Mesothelial cell of epicardium (in vitro differentiated cells): ENCODE measurements at places on chromosomes 3 and 15.

DNA sequence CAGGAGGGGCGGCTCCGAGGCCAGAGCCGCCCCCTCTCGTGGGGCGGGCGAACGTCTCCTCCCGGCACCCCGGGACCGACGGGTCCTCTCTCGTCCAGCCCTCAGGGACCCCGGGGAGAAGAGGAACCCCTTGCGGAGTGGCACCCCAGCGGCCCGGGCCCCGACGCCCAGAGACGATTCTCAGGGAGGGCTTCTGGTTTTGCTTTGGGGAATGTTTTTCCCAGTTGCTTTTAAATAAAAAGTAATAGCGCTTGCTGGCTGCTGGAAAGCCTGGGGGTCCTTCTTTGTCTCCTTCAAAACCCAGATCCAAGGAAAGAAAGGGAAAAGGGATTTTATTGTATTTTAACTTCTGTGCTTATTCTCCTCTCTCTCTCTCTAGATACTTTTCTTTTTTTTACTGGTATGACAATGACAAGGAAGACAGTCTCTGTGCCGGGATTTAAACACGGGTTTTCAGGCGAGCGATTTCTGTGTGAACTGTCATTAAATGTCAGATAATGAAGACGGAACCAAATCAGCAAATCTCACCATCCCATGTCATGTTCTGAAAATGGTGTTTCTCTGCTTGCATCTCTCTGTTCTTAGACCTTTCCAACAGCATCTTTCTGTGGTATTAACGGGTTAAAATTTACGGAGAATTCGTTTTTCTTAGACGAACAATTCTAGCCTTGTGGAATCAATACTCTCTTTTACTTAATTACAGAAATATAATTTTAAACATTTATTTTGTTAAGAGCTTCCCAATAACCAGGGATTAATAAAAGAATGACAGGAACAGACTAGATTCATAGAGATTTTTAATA lies 530 bp upstream of the PCOLCE2 start:
- DNase-seq: no peak
- H3K27me3 ChIP-seq: peaks cover 28% of the 10 kb centered on the region
- H3K4me3 ChIP-seq: peak overlapping the region; percentile 74
- H3K36me3 ChIP-seq: no peaks in the 10 kb centered on the region

GRCh38 chr15:80605591-80606150 lies 89.4 kb upstream of the ABHD17C start:
- no peak overlapping the region for H3K27ac ChIP-seq
- H3K36me3 ChIP-seq: no peaks in the 10 kb centered on the region
- no peak overlapping the region for H3K4me3 ChIP-seq
- DNase-seq: no peak
- peaks cover 21% of the 10 kb centered on the region for H3K4me1 ChIP-seq

GRCh38 chr3:24670871-24671270 lies 176.2 kb upstream of the THRB start:
- H3K27ac ChIP-seq: no peak overlapping the region
- H3K27me3 ChIP-seq: no peaks in the 10 kb centered on the region
- H3K4me3 ChIP-seq: no peak overlapping the region
- H3K4me1 ChIP-seq: peaks cover 5% of the 10 kb centered on the region
- H3K36me3 ChIP-seq: no peaks in the 10 kb centered on the region

DNA sequence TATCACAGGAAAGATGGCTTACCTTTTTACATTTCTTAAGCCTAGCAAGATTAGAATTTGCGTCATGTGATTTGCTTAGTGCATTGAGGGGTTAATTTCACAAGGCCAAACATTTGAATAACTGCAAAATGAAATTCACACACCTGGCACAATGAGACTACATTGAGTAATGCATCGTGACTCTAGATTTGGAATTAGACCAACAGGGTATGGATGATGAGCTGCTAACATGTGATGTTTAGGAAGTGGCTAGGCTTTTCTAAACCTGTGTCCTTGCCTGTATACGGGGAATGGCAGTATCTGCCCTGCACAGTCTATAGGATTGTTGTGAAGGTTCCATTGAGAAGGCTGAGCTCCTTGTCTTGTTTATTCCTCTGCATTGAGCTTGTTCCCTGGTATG lies 160.1 kb downstream of the MFSD1 start:
- H3K27me3 ChIP-seq: peaks cover 8% of the 10 kb centered on the region
- no peak overlapping the region for H3K27ac ChIP-seq
- H3K4me1 ChIP-seq: no peaks in the 10 kb centered on the region

GRCh38 chr3:40858364-40859115 lies 333.8 kb downstream of the ZNF621 start:
- H3K36me3 ChIP-seq: no peaks in the 10 kb centered on the region
- H3K27me3 ChIP-seq: no peaks in the 10 kb centered on the region
- H3K4me1 ChIP-seq: no peaks in the 10 kb centered on the region
- H3K4me3 ChIP-seq: no peak overlapping the region

DNA sequence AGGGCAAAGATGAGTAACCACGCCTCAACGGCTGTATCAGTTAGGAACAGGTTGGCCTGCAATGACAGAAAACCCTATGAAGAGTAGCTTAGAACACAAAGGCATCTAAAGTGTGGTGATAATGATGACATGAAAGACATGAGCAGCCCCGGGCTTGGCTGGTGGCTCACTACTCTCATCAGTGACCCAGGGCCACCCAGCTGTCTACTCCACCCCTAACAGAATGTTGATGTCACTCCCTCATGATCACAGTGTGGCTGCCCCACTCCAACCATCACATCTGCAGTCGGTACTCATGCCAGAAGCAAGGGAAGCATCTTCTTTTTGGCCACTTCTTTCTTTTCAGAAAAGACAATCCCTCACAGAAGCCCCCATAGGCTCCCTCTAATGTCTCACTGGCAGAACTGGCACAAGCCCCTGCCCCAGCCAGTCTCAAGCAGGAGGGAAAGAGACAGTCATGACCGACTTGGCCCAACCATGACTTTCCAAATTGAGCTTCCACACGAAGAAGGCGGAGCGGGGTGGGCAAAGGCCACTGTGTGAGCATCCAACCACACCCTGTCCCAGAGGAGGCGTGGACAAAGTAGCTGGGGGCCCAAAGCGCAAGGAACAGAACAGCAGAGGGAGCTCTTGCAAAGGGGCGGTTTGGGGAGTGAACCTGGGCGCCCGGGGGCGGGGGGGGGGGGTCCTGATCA lies 72.0 kb upstream of the IQSEC1 start:
- H3K27ac ChIP-seq: no peak overlapping the region
- peaks cover 30% of the 10 kb centered on the region for H3K27me3 ChIP-seq
- H3K4me1 ChIP-seq: no peaks in the 10 kb centered on the region
- DNase-seq: no peak

DNA sequence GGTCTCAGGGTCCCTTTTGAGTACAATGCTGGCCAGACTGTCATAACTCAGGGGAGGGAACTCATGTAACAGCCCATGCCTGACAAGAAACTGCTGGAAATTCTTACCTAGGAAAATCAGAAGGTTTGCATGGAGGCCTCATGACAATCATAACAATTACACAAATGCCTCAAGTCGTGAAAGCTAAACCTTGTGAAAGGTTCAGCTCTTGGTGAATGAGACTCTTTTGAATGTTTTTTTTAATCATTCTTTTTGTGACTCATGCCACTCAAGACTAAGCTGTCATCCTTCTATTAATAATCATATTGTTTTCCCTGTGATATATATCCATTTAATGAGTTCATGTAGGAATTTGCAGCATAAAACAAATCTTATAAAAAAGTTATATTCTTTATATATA lies 61.4 kb upstream of the LEKR1 start:
- H3K36me3 ChIP-seq: no peaks in the 10 kb centered on the region
- DNase-seq: no peak
- H3K4me1 ChIP-seq: peaks cover 19% of the 10 kb centered on the region
- H3K27me3 ChIP-seq: no peaks in the 10 kb centered on the region
- H3K4me3 ChIP-seq: no peak overlapping the region
- H3K27ac ChIP-seq: no peak overlapping the region

- no peaks in the 10 kb centered on the region for H3K27me3 ChIP-seq
- H3K36me3 ChIP-seq: peaks cover 4% of the 10 kb centered on the region
- H3K4me3 ChIP-seq: no peak overlapping the region
- H3K4me1 ChIP-seq: peaks cover 31% of the 10 kb centered on the region
- peak overlapping the region; percentile 53 for H3K27ac ChIP-seq
- DNase-seq: no peak
Observed at GRCh38 chr15:95016511-95017229, 785.3 kb downstream of the MCTP2 start.

DNA sequence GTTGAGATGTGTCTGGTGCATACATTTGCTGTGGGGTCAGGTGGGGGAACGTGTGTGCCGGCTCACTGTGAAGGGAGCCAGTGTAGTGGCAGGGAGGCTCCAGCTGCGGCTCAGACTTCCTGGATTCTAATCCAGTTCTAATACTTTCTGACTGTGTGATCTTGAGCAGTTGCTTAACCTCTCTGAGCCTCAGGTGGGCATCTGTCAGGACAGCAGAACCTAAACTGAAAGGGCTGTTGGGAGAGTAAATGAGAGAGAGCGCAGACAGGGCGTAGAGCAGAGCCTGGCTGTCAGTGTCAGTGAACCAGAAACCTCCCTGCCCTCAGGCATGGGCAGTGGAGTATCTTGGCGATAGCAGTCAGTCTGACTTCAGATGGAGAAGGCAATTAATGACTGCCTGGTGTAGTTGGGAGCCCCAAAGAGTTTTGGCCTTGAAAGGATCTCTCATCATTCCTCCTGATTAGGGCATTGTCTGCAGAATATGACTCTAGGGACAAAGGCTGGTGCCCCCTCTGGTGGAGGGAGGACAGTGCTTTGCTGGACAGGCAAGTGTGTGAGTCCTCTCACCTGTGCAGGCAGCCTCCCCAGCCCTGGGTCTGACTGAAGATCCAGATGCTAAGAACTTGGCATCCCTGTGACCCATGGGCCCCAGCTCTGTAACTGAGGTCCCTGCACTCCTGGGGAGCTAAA lies 9.6 kb downstream of the KBTBD13 start:
- H3K4me1 ChIP-seq: peaks cover 63% of the 10 kb centered on the region
- H3K36me3 ChIP-seq: no peaks in the 10 kb centered on the region
- H3K4me3 ChIP-seq: no peak overlapping the region

GRCh38 chr15:37122703-37123102 lies 22.4 kb upstream of the MEIS2 start:
- DNase-seq: no peak
- peak overlapping the region; percentile 83 for H3K27ac ChIP-seq
- peaks cover 12% of the 10 kb centered on the region for H3K36me3 ChIP-seq
- H3K4me1 ChIP-seq: peaks cover 54% of the 10 kb centered on the region

- H3K27me3 ChIP-seq: no peaks in the 10 kb centered on the region
- H3K36me3 ChIP-seq: peaks cover 3% of the 10 kb centered on the region
- H3K27ac ChIP-seq: no peak overlapping the region
- peaks cover 11% of the 10 kb centered on the region for H3K4me1 ChIP-seq
Observed at GRCh38 chr3:60953351-60953750, 297.9 kb downstream of the FHIT start.

GRCh38 chr15:25937796-25938195 lies 74.7 kb upstream of the ATP10A start:
- H3K27me3 ChIP-seq: peaks cover 3% of the 10 kb centered on the region
- no peak overlapping the region for H3K4me3 ChIP-seq
- DNase-seq: no peak
- peaks cover 15% of the 10 kb centered on the region for H3K4me1 ChIP-seq

DNA sequence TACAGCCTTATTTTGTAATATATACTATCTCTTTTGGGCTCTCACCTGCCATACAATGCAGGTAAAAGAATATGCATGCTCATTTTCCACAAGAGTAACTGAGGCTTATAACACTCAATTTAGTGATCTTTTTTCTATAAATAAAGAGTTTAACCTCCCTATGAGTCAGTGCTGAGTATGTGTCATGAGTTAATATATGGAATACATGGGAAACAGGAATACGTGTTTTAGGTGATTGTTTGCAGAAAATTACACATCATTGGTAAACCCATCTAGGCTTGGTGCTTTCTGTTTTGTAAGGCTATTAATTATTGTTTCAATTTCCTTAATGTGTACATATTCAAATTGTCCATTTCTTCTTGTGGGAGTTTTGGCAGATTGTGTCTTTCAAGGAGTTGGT lies 411.3 kb downstream of the GRM7 start:
- H3K27ac ChIP-seq: no peak overlapping the region
- no peaks in the 10 kb centered on the region for H3K27me3 ChIP-seq
- DNase-seq: no peak
- H3K36me3 ChIP-seq: no peaks in the 10 kb centered on the region
- H3K4me3 ChIP-seq: no peak overlapping the region
- no peaks in the 10 kb centered on the region for H3K4me1 ChIP-seq

GRCh38 chr3:66592927-66593625 lies 92.3 kb upstream of the LRIG1 start:
- H3K27me3 ChIP-seq: no peaks in the 10 kb centered on the region
- no peak for DNase-seq
- H3K4me1 ChIP-seq: peaks cover 16% of the 10 kb centered on the region

DNA sequence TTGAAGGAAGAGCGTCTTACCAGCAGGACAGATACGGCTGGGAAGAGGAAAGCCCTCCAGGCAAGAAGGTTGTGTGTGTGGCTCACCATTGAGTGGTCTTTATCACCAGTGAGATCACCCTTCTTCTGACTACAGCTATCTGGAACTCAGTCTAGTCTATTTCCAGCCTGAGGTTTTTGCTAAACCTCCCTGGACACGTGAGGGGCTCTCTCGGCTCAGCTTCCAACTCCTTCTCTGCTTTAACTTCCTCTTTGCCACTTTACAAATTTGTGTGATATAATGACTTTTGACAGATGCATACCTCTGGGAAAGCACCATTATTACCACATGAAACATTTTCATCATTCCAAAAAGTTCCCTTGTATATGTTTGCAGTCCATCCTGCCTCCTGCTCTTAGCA lies 15.3 kb upstream of the ROPN1 start:
- DNase-seq: no peak
- H3K27ac ChIP-seq: no peak overlapping the region
- no peak overlapping the region for H3K4me3 ChIP-seq

DNA sequence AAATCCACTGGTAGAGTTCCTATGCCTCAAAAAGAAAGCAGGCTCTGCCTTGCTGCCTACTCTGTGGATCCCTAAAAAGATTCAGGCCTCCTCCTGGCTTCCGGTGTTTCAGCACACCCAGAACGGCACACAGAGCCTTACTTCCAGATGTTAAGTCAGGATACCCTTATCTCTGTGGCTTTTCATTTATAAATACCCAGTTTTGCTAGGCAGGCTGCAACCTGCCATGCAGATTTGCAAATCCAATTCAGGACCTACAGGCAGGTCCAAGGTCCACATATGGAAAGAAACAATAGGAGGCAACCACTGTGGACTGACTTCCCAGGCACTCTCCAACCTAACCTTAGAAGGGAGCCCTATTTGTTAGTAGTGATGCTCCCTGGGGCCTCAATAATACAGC lies 30.7 kb downstream of the EFL1 start:
- DNase-seq: no peak
- peaks cover 18% of the 10 kb centered on the region for H3K36me3 ChIP-seq
- no peaks in the 10 kb centered on the region for H3K27me3 ChIP-seq
- H3K4me3 ChIP-seq: no peak overlapping the region

DNA sequence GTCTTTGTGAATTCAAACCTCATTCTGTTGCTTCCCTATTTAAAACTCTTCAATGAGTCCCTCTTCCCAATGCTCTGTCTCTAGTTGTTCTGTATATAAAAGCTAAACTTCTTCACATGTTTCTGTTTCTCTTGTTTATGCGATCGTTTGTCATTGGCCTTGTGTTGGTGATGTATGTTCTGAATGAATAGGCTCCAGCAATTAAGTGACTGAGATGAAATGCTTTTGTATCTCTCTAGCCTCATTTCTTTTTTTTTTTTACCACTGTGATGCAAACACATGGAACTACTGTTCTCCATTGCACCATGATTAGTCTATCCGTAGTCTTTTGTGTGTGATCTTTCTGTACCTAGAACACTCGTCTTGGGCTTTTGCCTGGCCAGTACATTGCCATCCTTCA lies 380.5 kb upstream of the TPRG1 start:
- no peak for DNase-seq
- H3K36me3 ChIP-seq: no peaks in the 10 kb centered on the region
- no peak overlapping the region for H3K27ac ChIP-seq
- peaks cover 7% of the 10 kb centered on the region for H3K4me1 ChIP-seq
- no peaks in the 10 kb centered on the region for H3K27me3 ChIP-seq

- H3K36me3 ChIP-seq: no peaks in the 10 kb centered on the region
- no peak overlapping the region for H3K27ac ChIP-seq
- H3K4me3 ChIP-seq: no peak overlapping the region
- peaks cover 4% of the 10 kb centered on the region for H3K4me1 ChIP-seq
- H3K27me3 ChIP-seq: no peaks in the 10 kb centered on the region
Observed at GRCh38 chr3:115834068-115834467, 210.8 kb downstream of the GAP43 start.
